GM12892 (cell line): ENCODE measurements at places on chromosomes 7 and 10.

- DNase-seq, result no peak
These were observed 495.5 kb upstream of the MGMT start for GRCh38 chr10:128971374-128972035.

GRCh38 chr7:34838329-34838728 is 180.3 kb downstream of the NPSR1 start:
- DNase-seq, result no peak

DNA sequence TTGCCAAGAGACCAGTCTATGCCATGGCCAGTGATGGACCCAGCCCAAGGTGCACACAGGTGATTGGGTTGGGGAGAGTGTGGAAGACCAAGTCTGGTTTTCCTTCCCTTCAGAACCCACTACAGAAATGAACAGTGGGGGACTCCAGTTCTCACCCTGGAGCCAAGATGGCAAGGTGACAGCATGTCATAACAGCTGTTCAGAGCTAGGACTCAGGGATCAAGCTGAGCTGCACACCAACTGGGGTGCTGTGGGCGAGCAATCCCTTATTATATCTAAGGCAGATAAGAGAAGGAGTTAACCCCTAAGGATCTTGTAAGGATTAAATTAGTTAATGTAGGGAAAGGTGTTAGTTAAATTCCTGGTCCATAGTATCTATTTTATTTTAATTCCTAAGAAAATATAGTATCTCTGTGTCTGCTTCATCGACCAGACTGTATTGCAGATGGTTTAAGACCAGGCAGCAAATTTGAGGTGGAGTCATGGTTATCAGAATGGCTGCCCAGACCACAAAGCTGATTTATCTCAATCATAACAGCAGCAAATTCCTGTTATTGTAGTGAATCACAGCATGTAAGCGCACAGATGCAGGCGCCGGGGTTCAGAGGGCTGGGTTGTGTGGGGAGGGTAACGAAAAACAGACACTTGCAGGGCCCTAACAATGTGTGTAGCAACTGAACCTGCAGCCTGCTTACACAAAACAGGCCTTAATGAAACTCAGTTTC is 208.7 kb upstream of the ZNF32 start:
- no peak for DNase-seq

GRCh38 chr7:122885583-122886356 is 490 bp downstream of the CADPS2 start:
- peak; percentile 37 for DNase-seq

GRCh38 chr10:33704214-33704830 is 369.9 kb upstream of the NRP1 start:
- DNase-seq, result no peak

- no peak for DNase-seq
These were observed 396.2 kb downstream of the REEP3 start for GRCh38 chr10:63917363-63917762.

- no peak for DNase-seq
These were observed 26.0 kb downstream of the KLHDC10 start for GRCh38 chr7:130096243-130096827.

GRCh38 chr7:3725155-3726059 is 424.4 kb downstream of the SDK1 start:
- no peak for DNase-seq

DNA sequence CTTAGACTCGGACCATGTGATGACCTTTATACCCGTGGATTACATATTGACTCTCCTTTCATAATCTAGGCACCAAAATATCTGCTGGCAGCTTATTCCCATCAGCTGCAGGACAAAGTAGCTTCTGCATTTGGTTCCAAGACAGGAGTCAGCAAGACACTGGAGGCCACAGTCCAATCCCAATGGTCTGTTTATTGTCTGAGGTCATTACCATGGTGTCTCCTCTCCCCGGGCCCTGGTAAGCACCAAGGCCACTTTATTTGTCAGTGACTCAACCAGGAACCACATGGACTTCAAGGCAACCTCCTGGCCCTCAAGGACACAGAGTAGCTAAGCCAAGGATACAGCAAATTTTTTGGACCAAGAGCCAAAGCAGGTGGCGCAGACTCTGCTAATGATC is 36.1 kb downstream of the KCNMA1 start:
- no peak for DNase-seq

- DNase-seq, result no peak
These were observed 166.9 kb downstream of the RNF216 start for GRCh38 chr7:5614600-5614999.

DNA sequence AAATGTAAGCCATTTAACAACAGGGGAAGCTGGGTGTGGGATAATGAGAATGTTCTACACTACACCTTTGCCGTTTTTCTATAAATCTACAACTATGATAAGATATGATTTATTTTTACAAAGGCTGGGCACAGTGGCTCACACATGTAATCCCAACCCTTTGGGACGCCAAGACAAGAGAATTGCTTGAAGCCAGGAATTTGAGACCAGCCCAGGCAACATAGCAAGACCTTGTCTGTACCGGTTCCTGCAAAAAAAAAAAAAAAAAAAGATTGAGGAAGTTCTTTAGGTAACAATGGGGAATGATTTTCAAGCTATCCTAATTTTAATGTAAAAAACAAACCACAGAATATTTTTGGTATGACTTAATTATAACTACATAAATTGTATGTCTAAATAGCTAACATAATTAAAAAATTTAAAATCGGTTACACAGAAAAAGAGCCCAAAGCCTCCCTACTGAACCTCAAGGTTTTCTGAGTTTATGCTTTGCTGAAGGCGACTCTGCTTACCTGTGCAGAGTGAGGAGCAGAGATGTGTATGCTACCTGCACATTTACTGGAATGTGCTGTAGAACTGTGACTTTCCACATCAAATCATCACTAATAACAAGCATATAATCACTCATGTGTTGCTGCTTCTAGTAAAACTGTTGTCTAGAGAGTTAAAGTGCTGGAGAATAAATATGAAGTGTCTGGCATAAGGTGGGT is 163.4 kb downstream of the ATE1 start:
- no peak for DNase-seq

DNA sequence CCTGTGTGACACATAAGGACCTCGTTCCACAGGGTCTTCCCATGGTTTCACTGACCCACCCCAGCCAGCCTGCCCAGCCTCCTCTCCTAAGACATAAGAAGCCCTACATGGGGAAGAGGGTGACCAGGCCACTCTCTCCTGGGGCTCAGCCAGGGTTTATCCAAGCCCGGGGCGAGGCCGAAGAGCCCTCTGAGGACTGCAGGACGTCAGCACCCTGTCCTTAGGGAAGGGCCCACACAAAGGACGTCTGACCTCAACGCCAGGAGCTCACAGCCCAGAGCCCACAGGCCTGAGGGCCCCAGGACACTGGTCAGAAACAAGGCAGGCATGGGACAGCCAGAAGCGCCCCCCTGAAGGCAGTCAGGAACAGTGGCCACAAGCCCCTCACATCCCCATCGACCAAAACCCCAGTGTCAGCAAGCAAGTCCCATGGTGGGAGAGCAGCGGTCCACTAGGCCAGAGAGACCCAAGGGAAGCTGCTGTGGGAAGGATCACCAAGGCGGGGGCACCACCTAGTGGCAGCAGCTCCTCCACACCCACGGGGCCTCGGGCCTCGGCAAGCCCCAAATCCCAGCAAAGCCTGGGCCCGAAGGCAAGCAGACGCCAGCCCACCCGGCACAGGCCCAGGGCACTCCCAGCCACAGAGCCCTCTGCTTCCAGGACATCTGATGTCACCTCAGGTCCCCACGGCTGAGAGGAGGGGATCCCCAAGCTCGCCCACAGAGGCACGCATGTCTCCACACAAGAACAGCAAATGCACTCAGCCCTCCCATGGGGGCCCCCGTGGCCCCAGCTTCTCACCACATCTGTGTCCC is 23.4 kb downstream of the MAD1L1 start:
- DNase-seq, result peak; percentile 80

DNA sequence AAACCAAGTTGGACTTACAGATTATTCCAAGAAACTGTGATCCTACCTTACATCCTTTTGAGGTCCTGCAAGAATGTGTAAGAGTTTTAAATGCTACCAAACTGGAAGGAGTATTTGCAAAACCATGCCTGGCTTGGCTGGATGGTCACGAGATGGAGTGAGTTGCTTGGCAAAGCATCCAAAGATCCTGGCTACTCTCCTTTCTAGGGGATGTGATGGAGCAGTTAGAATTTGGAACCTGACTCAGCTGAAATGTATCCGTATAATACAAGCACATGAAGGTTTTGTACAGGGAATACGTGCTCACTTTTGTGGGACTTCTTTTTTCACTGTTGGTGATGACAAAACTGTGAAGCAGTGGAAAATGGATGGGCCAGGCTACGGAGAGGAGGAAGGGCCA is 13.3 kb upstream of the SYPL1 start:
- no peak for DNase-seq

DNA sequence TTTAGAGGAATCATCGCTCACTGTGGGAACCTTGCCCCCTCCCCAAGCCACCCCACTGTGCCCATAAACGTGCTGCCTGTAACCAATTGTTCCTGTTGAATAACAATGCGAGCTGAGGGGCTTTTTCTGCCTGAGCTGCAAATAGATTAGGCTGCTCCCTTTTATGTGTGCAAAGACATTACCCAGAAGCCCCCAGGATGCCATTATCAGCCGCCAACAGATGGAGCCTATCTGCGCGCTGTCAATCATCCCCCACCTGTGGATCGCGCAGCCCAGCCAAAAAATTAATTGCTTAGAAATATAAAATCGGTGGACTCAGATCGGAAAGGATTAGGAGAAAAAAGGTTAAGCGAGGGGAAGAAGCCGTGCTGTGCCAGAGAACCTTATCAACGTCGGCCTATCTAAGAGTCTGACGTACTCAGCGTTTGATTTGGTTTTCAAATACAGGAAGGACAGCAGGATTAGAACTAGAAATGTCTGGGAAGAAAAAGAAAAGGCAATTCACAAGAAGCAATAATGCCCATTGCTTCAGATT is 167.3 kb upstream of the MYO3A start:
- no peak for DNase-seq

- no peak for DNase-seq
These were observed 38.8 kb downstream of the EPC1 start for GRCh38 chr10:32308027-32308603.

DNA sequence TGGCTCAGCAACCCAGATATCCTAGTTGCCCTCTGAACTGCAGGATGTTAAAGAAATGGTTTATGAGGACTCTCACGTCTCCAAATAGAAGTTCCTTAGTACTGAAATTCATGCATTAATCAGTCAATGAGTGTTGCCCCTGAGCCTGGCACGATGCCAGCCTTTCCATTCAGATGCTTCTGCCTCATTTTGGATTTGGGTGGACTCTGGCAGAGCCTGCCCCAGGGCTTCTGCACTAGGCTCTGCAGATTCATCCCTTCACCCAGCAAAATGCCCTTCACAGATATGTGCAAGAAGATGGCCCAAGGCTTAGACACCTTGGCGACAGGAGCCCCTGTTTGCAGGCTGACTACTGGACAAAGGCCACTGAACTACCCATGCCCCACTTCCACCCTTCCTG is 747.8 kb downstream of the GRID1 start:
- no peak for DNase-seq

- DNase-seq, result no peak
These were observed 5.2 kb downstream of the NEUROD6 start for GRCh38 chr7:31335161-31335856.

GRCh38 chr10:84225427-84226173 is at the start of gene LRIT2:
Gene LRIT2 (minus strand): TSS chr10:84225544. CDS start chr10:84225520, 24 bp downstream.
- DNase-seq, result no peak

DNA sequence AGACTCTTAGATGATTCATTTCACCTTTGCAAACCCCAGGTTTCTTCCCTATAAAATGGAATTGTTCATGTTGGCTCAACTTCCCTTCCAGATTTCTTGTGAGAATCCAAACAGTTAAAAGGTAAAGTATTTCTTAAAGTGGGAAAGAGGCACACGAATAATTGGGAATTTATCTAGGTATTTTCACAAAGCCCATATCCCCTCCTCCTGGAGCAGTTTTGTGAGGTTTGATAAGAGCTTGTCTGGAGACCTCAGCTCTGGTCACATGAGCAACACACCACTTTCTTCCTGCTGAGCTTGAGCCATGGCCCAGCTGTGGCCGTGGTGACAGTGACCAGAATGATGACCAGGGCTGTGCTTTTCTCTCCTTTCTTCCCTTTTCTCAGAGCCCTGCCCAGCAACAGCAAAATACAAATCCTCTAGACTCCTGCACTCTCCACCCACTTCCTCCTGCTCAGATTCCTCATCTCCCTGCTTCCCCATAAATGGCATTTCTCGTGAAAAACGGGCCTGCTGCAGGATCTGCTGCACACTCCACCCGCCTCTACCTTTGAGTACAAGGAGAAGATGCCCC is 87.7 kb downstream of the PIK3CG start:
- DNase-seq, result no peak

- no peak for DNase-seq
These were observed 755 bp downstream of the TOMM7 start for GRCh38 chr7:22821702-22822485.

GRCh38 chr10:102413053-102413705 is 5.4 kb downstream of the PSD start:
- peak; percentile 81 for DNase-seq

GRCh38 chr10:103278862-103279298 is 1.9 kb downstream of the INA start:
- no peak for DNase-seq

DNA sequence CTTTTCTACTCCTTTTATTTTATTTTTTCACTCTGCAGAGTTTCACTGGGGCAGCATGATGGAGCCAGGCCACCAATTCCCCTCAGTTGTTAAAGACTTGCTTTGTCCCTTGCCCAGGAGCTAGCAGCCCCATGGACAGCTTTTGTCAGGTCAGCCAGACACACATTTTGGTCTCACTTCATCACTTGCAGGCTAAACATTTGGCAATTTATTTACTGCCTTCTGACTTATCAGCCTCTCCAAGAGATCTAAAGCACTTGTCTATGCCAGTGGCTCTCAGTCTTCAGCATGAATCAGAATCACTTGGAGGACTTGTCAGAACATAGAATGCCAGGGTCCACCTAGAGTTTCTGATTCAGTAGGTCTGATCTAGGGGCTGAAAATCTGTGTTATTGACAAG is 66.4 kb upstream of the GDF10 start:
- no peak for DNase-seq

- DNase-seq, result no peak
These were observed 22.5 kb upstream of the ECHDC3 start for GRCh38 chr10:11719496-11720259.

GRCh38 chr7:98165827-98166667 is 45.2 kb upstream of the BHLHA15 start:
- DNase-seq, result peak; percentile 40

GRCh38 chr10:62045765-62046521 is 144.4 kb downstream of the ARID5B start:
- no peak for DNase-seq

GRCh38 chr7:150954986-150955518 is 23.1 kb downstream of the KCNH2 start:
- DNase-seq, result no peak

DNA sequence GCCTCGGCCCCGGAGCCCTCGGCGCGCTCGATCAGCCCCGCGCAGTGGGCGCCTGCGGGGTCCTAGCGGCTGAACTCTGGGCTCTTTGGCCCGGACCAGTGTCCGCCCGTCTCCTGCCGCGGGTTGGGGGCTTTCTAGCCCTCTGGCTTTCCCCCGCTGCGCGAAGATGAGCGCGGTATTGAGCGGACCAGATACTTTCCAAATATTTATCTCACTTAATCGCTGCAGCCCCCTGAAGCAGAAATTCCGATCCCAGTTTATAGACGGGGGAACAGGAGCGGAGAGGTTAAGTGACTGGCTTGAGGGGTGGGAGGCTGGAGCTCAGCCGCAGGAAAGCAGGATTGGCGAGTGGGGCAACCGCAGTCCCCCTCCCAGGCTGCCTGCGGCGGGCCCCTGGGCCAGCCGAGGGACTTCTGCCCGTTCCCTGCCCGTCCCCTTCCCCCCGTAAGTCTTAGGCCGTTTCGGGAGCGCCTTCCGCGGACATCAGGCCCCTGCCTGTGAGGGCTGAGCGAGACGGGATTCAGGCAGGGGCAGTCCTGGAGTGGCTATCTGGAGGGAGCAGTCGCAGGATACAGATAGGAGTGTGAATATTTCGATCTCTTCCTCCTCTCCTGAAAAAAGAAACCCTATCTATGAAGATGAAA is 565 bp downstream of the STRIP2 start:
- DNase-seq, result peak; percentile 13
